ENCODE measurements at places on chromosomes 5 and 9.

DNA sequence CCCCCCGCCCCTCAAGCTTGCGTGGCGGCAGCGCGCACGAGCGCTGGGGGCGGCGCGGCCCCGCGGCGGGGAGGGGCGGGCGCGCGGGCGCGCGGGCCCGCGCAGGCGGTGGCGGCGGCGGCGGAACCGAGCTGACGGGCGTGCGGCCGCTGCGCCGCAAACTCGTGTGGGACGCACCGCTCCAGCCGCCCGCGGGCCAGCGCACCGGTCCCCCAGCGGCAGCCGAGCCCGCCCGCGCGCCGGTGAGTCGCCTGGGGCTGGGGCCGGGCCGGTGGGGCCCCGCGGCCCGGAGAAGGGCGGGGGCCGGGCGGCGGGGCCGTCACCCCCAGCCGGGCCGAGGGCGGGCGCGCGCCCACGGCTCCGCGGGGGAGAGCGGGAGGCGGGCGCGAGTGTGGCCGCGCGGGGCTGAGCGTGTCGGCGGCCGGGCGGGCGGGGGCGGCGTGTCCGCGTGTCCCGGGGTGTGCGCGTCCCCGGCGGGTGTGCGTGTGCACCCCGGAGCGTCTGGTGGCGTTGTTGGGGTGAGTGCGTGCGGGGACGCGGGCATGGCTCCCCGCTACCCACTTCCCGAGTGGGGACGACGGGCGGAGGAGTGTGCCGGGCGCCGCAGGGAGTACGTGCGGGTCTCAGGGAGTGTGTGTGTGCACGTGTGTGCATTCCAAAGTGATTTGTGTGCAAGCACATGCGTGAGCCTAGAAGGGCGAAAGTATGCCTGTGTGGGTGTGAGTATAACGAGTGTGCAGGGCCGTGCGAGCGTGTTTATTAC lies at the start of gene NEK6:
NEK6 (plus strand) TSS at position 106 of the 763 bp plus-strand sequence. CDS start 44,016 bp downstream, outside the sequence.
- no peak for DNase-seq

- no peak for DNase-seq
These were observed 30.8 kb upstream of the ENHO start for GRCh38 chr9:34553511-34554021.

GRCh38 chr9:125142560-125143376 lies 560 bp downstream of the SCAI start:
- peak; percentile 57 for DNase-seq

- DNase-seq: no peak
These were observed 211.0 kb downstream of the SEC61B start for GRCh38 chr9:99433095-99433494.

GRCh38 chr5:139694556-139695177 lies 46.5 kb downstream of the CXXC5 start:
- DNase-seq: no peak

- DNase-seq: no peak
These were observed 54.9 kb upstream of the BOD1 start for GRCh38 chr5:173671121-173671949.

- peak; percentile 44 for DNase-seq
These were observed 24.8 kb downstream of the CCNJL start for GRCh38 chr5:160287378-160288051.

- no peak for DNase-seq
These were observed 10.0 kb downstream of the INSYN2B start for GRCh38 chr5:169970339-169970738.

GRCh38 chr5:944992-945685 lies 52.5 kb downstream of the TRIP13 start:
- no peak for DNase-seq

GRCh38 chr5:135011355-135012032 lies 22.5 kb downstream of the PITX1 start:
- no peak for DNase-seq

GRCh38 chr5:66333192-66333591 lies 189.1 kb downstream of the SREK1 start:
- no peak for DNase-seq

DNA sequence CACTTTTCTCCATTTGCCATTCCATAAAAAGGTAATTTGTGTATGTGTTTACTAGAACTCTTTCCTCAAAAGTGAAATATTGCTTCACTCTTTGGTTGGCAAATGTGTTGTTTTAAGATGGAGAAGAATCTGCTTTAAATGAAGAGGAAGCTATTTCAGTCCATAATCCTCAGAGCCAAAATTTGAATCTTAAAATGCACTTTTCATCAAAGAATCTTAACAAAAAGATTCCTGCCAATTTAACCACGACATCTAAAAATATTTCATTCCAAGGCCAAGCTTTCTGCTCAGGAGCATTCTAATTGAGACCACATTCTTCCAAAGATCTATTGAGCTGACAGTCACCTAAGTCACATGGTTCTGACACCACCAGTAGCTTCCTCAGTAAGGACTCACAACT lies 7.5 kb downstream of the GABRB2 start:
- no peak for DNase-seq

GRCh38 chr9:121868626-121869025 lies 217.2 kb downstream of the DAB2IP start:
- no peak for DNase-seq

Data from NCI-H1417 (cell line).